Daoy (cell line): ENCODE measurements at places on chromosomes 7 and 10.

- DNase-seq: peak; percentile 28
These were observed 61.6 kb downstream of the LSM5 start for GRCh38 chr7:32428546-32428945.

GRCh38 chr7:100489824-100490223, 6.1 kb downstream of the NYAP1 start:
- DNase-seq: peak; percentile 95

DNA sequence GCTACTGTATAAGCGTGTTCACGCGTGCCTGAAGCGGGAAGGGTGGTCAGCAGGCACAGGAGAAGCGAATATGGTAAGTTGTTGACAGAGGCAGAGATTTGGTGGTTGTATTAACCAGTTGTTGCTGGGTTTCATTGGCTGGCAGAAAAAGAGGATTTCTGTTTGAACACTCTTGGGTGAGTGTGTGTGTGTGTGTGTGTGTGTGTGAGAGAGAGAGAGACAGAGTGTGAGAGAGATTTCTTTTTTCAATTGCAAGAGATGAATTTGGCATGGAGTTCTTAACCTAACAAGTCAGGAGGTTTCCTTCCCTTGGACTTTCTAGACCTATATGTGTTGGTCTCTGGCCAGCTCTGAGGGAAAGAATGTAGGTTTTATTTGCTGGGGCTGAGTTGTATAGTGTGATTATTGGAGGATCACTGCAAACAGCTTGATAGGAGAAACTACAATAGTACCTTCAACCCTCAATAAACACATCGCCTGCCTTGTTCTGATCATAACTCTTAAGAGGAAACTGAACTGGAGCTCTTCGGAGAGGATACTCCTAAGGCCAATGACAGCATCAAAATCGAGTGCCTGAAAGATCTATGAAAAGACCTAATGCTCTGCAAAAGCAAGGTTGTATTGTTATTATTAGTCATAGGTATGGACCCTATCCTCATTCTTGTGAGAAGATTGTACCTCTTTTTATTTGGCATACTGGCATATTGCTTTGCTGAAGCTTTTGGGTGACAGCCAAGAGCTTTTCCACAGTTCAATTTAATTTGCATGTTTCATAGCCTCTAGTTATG, 1.2 kb downstream of the MCU start:
- peak; percentile 4 for DNase-seq

- no peak for DNase-seq
These were observed 64.2 kb downstream of the MINDY4 start for GRCh38 chr7:30835396-30835915.

DNA sequence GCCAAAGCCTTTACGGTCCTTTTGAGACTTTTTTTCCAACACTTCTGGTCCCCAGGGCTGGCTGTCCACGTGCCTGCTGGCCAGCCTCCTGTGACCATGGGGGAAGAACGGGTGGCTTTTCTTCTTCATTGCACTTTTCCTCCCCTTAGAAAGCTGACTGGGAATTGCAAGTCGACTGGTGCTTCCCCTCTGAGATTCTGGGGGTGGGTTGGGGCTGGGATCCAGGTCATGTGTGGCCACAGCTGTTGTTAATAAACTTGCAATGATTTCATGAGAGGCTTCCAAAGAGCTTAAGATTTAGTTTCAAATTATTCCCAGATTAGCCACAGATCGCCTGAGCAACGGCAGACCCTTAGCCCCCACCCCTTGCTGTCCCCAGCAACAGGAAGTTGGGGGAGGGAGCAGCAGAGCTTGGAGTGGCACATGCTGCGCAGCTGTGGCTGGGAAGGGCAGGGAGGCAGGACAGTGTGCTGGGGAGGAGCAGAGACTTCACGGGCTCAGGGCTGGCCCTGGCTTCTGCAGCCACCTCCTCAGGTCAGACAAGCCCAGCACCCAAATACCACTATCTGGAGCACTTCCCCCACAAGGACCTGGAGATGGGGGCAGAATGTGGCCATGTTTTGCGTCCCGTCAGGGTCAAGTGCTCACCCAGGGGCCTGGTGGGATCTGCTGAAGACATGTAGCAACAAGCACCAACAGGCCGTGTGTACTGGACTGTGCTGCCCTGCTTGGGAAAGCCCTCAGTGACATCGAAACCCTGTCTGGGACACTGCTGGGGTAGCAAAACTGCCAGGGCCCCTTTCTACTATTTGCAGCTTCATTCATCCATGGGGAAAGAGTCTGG, 147.1 kb downstream of the RNF216 start:
- DNase-seq: peak; percentile 75

DNA sequence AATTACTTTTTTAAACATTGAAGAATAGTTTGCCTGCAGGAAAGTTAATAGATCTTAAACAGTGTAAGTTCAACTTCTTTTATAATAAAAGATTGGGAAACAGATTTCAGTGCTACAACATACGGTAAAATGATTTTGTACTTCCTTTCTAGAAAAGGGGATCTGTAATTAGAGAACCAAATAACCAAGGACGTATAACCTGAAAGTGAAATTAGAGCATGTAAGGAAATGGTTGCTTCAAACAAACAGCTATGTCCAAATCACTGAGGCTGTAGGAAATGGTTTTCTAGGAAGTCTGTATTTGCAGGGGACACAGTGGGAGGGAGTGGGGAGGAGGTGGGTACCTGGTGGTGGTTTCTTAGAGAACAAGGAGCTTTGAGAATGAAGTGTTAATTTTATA, 57.9 kb upstream of the EXOC6 start:
- no peak for DNase-seq

DNA sequence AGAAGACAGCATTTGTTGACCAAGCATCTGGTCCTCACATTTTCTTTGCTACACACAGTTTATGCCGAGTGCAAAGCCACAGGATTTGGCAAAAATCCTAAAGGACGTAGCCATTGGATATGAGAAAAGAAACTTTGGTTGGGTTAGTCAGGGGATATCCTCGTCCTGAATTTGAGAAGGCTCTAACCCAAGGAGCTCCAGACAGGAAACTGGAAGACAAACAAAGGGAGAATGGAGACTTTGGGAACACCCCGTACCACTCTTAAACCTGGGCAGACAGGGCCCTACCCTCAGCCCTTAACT, 146.6 kb upstream of the FRMD4A start:
- DNase-seq: no peak
